ENCODE measurements at places on chromosomes 3 and 15.

DNA sequence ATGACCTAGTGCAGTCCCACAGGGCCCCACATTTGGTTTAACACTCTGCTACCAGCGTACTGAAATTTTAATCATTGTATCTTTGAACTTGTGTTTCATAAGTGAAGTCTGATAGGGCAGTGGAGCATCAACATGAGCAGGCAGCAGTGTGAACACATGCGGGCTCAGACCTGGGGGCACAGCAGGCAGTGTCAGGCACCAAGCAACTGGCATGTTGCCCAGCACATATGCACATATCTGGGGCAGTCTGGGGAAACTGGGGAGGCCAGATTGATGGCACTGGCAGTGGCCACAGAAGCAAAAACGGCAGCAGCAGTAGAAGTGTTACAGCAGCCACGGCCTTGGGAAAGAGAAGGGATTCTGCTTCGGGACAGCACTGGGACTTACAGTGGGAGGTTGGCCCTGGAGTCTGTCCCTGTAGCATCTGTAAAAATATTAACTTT is 353.9 kb upstream of the KCNMB2 start:
- no peak for DNase-seq

- no peak for DNase-seq
Measured at GRCh38 chr3:15636028-15636709, 34.6 kb downstream of the BTD start.

GRCh38 chr3:144031938-144032337 is 60.3 kb downstream of the DIPK2A start:
- no peak for DNase-seq

DNA sequence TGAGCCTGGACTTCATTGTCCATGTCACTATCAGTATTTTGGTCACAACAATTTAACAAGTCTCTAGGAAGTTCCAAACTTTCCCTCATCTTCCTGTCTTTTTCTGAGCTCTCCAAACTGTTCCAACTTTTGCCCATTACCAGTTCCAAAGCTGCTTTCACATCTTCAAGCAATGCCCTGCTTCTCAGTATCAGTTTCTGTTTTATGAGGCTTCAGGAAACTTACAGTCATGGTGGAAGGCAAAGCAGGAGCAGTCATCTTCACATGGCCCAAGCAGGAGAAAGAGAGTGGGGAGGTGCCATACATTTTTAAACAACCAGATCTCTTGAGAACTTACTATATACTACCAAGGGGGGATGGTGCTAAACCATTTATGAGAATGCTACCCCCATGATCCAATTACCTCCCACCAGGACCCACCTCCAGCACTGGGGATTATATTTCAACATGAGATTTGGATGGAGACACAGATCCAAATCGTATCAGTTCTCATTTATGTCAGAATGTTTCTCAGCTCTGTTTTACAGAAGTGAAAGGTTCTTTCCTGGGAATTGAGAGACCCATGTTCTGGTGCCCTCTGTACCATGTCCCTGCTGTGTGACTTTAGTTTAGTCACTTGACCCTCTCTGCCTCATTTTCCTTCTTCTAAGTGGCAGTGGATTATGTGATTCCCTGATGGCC is 169.7 kb downstream of the PLCL2 start:
- no peak for DNase-seq

- DNase-seq = no peak
Measured at GRCh38 chr3:136586580-136586979, 165.6 kb downstream of the STAG1 start.

All from stimulated activated CD8-positive, alpha-beta memory T cell treated with anti-CD3 and anti-CD28 coated beads, Interleukin-7, amount 100 ng/mL, for 24 hours (primary cell).